ENCODE measurements at places on chromosomes 1 and 21.

GRCh38 chr1:91827087-91827458 is 58.9 kb downstream of the TGFBR3 start:
- DNase-seq = no peak

DNA sequence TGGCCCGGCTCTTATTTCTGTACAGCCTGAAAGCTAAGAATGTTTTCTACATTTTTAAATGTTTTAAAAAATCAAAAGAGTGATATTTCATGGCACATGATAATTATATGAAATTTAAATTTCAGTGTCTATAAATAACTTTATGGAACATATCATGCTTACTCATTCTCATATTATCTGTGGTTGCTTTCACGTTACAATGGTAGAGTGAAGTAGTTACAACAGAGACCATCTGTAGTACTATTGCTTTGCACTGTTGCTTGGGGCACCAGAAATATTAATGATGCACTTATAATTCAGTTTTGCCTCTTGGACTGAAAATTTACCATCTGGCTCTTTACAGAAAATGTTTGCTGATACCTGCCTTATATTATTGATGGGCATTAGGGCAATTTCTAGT is 481.6 kb downstream of the PLPP3 start:
- DNase-seq = no peak

DNA sequence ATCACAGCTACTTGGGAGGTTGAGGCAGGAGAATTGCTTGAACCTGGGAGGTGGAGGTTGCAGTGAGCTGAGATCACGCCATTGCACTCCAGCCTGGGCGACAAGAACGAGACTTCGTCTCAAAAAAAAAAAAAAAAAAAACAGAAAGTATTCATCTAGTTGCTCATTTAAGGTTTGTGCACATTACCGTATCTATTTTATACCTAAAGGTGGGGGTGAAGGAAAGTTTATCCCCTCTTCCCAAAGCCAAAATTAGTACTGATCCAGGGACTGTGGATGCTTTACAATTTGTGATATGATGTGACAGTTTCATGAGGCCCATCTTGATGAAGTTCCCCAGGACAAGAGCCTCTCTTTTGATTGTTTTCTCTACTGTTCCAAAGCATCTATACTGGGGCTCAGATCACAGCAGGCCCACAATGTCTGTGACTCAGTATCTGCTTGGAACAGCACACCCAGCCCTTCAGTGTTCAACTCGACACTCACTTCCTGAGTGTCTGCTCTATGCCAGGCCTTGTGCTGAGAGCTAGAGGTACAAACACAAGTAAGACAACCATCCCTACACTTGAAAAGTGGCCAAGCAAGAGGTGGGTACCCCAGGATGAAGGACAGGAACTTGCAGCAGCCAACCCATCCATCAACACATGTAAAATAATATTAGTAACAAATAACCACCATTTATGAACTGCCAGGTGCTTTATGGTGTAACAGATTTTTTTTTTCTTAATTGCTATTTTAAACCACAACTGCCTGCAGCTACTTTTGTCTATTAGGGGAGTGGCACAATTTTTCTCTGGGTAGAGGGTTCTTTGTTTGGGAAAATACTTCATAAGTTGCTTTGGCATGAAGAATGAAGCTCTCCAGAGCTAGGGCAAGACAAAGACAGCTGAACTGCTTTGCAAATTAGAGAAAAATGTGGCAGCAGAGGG is 29.0 kb upstream of the KHDRBS1 start:
- no peak for DNase-seq

DNA sequence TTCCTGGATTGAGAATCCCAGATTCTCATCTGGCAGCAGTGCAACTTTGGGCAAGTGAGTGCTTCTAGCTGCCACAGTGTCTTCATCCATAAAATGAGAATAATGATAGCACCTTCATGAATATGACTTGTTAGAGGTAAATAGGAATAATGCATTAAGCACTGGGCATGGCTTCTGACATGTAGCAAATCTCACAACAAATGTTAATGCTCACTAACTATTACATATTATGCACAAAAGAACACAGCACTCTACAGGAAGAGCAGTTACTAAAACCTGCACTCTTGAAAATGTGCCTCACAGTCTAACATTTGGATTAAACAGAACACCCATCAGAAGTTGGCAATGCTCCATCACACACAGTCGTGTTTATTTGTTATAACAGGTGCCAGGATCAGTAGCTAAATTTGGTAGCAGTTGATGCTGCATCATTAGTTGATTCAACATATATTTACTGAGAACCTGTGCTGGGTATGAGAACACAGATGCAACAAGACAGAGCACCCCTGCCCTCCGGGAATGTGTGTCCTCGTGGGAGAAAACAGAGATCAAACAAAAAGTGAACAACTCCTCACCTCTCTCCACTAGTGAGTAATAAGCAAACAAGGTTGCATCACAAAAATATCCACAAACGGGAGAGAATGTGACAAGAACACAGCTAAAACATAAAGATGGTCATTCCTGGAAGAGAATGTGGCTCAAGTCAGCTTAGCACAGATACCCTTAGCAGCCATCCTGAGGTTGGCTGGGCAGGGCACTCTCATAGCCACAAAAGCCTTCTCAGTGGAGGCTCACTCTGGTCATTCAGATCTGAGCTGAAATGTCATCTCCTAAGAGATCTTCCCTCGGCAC is 26.2 kb upstream of the LBR start:
- no peak for DNase-seq

DNA sequence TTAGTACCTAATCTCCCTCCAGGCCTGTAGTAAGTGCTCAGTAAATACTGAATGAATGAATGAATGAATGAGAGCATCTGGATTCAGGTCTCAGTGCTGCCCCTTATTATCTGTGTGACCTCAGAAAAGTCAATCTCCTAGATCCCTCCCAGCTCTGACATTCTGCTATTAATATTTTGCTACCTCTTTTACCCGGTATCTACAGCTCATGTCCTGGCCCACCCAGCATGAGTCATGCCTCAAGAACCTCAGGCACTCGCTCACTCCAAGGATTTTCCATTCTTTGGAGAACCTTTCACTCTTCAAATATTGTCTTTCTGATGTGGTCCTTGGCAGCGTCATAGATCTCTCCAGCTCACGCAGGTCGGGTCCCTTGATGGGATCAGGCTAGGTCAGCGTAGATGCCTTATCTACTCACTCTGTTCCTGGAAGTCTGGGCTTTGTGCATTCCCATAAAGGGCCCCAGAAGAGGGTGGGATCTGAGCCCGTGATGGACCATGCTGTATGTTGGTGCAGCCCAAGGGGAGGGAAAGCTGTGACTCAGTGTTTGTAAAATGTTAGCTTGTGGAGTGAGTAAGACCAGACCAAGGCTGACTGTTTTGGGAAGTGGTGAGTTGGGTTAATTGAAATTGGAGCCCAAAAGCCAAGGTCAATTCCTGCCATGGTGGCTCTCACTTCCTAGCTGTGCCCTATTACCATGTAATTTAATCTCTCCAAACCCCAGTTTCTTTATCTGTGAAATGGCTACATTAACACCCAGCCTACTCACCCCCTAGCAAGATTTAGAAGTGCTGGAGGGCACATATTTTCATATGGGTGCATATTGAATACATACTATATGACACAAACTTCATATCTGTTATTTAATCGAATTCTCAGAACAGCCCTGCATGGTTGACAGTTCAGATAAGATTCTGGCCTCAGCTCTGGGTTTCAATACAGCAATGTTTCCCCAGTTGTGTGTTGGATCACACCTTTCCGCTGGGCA is 214.1 kb upstream of the USP24 start:
- no peak for DNase-seq

DNA sequence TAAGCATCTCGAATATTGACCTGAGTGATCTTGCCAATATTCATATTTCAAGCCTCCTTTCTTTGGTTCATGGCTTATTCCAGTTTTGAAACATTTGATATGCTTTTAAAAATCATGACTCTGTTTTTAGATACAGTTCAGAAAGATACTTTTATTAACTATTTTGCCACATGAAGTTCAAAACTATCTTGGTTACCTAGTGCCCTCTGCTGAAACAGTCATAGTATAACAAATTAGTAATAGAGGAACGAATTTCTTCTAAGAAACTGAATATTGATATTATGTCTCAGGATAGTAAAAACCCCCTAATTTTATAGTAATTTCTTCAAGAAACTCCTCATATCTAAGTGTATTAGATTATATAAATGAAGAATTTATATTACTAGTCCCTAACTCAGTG is 52.6 kb upstream of the RC3H1 start:
- DNase-seq = no peak

Data from NCI-H524 treated with DMSO at 0.1 percent for 48 hours (cell line).